ENCODE measurements at places on chromosomes 12 and 14. TPM values are rescaled to one million over a fixed set of nuclear protein-coding genes. Genes with fewer than 3 reads are reported as not detected.

GRCh38 chr12:76446090-76446489 lies 97.9 kb upstream of the BBS10 start:
- no peak for DNase-seq

GRCh38 chr12:54004841-54005530 lies 3.8 kb upstream of the HOXC8 start:
- DNase-seq, result no peak

GRCh38 chr12:3035815-3036702 lies 41.1 kb upstream of the TSPAN9 start:
- no peak for DNase-seq

DNA sequence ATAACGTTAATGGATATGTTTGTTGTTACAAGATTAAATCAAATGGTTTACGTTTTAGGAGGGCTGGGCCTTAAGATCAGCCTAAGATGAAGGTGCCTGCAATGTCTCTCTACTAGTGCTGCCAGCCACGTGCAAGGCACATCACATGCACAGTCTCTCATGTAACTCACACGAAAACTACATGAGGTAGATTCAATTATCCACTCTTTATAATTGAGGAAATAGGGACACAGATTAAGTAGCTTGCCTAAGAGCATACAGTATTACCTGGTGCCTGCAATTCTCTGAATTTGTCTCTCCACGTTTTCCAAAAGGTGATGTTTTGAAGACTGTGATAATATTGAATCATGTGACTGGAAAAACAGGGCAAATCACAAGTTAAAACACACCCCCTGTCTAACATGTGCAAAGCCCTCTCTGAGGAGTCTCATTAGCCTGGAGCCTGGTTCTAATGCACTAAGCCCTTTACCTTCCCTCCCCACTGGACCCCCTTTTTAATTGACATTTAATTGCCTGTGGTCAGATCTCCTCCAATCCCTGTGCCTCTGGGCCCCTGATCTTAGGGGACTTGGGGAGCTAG lies 14.6 kb upstream of the ATP2A2 start:
- no peak for DNase-seq

DNA sequence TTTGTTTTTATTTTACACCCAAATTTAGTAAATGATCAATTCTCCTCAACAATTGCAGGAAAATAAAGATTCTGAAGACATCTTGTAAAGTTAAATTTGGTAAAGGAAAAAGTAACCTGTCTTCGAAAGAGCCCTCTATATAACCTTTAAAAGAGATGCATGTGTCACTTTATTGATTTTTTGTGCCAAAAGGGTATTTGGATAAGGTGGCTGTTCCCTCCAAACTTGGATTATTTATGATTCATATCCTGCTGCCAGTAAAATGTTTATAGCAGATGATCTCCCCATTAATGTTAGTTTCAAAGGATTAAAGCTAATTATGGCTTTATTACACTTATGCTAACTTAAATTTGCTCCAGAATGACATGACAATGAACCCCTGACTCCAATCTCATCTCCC lies 98.8 kb downstream of the DUSP6 start:
- DNase-seq, result no peak

DNA sequence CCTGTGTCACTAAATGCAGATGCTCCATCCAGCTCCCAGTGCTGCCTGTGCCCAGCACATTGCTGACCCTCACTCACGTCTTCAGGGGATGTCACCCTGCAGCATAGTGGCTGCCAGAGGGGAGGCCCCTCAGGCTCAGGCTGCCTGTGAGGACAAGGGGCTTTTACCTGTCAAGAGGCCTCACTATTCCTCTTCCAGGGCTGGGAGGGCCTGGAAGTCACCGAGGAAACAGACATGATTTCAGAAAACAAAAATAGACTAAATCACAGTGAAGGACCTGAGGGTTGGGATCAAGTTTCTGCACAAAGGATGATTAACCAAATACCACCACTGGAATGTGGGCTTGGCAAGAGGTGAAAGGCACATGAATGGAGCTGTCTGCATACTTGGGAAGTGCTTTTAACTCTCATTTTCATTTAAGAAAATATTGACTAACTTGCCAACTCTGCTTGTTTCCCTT lies 1202.3 kb downstream of the BCL11B start:
- no peak for DNase-seq

- no peak for DNase-seq
These were observed 325.5 kb downstream of the TMEM121 start for GRCh38 chr14:105851716-105852377.

Gene KCNMB4
- 12.7 TPM for polyA plus RNA-seq

DNA sequence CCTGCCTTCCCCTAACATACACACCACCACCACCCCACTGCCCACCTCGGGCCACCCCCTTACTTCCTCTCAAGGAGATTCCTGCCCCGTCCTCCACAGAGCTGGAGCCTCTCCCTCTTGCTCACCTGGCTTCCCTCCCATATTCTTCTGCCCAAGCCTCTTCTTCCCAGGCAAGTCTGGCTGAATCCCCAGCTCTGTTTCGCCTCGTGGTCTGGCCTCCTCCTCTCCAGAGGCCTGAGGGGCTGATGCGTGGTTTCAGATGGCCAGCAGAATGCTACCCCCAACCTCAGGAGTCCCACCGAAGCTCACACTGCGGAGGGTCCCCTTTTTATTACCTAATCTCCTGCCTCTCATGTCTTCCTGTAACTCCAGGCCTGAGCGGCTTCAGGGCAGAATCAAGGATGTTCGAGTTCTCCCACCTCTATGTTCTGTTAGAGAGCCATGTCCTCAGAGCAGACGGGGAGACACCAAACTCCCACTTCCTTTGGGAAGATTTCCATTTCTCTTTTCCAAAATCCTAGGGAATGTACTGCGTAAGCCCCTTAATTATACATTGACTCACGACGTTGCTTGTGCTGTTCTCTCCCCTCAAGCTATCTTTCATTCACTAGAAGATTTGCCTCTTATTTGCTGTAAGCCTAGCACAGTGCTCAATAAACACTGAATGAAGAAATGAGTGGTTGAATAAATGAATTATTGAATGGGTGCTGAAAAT lies 33.9 kb upstream of the LTBP2 start:
- DNase-seq, result no peak

DNA sequence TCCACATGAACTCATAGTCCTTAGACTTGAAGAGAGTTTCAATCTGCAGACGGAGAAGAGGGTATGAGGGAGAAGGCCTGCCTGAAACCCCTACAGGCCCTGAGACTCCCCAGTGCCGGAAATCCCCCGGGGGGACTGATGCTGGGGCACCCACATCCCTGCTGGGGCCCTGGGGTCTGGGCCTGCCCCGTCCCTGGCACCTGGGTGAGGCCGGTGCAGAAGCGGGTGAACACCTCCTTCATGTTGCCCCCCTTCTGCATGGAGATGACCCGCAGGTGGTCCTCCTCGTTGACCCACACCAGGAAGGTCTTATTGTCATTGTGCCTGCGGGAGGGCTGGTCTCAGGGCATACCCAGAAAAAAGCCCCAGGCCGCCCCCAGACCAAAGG lies 2.4 kb downstream of the CKB start:
- no peak for DNase-seq

Gene KERA
- 38.1 TPM for polyA plus RNA-seq

DNA sequence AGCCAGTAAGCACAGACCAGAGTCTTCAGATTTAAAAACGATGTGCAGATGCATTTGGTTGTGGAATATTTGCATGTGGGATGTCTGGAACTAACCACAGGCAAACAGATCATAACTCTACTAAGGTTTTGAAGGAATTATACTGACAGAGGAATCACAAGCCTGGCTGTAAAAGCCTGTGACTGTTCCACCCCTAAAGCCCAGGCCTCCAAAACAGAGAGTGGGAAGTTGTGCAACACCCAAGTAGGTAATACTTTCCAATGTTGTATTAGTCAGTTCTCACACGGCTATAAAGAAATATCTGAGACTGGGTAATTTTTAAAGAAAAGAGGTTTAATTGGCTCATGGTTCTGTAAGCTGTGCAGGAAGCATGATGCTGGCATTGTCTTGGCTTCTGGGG lies 68.1 kb upstream of the DCD start:
- no peak for DNase-seq

GRCh38 chr14:91311284-91311662 lies 66.8 kb upstream of the GPR68 start:
- no peak for DNase-seq

Gene EIF2S3B
- polyA plus RNA-seq, result 3.1 TPM

Gene ANKS1B
- polyA plus RNA-seq, result 2.3 TPM

- DNase-seq, result no peak
These were observed 92.7 kb downstream of the NCOR2 start for GRCh38 chr12:124474709-124475108.

- no peak for DNase-seq
These were observed 12.3 kb upstream of the CLECL1 start for GRCh38 chr12:9745199-9745598.

DNA sequence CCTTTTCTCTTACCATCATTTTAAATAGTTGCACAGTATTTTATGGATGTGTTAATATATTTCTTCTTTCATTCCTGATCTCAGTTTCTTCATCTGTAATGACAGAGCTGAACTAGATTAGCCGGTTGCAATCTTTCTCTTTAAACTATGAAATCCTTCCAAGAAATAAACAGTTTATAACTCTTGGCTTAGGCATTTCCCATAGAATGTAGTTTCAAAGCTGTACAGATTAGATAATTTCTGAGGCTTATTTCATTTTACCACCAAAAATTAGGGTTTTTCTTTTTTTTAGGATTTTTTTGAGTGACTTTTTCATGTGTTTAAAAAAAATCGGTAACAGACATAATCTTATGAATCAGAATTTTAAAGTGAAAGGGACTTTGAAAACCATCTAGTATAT lies 144.0 kb downstream of the RAD51B start:
- DNase-seq, result no peak

Gene SMCO2
- polyA plus RNA-seq, result not detected

DNA sequence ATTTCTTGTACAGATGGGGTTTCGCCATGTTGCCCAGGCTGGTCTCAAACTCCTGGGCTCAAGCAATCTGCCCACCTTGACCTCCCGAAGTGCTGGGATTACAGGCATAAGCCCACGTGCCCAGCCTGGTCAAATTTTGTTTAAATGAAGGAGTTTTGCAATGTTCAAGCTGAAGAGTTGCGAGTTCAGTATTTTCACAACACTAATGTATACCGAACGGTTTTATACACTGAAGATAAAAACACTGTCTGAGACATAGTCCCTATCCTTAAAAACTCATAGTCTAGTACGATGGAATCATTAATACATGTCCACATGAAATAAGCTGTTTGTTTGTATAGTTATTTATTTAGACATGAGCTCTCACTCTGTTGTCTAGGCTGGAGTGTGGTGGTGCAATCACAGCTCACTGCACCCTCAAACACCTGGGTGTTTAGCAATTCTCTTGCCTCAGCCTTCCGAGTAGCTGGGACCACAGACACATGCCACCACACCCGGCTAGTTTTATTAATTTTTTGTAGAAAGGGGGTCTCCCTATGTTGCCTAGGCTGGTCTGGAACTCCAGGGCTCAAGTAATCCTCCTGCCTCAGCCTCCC lies 15.4 kb downstream of the TRAPPC6B start:
- DNase-seq, result no peak

DNA sequence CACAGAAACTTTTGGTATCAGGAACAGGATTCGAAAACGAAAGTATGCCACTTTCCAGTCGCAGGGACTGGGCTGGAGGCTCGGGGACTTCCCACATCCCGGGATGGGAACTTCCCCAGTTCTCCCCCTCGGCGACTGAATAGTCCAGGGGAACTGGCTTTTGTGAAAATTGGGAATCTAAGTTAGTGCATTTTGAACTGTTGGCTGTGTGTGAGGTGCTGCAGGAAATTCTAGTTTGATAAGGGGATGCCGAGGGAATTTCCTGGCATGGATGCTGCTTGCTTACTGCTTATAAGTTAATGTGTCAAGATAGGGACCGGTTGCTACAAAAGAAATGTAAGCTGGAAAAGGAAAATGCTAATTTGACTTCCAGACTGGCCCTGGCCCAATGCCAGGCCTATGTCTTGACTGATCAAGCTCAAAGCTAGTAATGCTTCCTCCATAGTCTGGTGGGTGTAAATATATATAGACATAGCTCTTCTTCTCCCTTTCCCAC lies 73.4 kb upstream of the EIF5 start:
- DNase-seq, result no peak

DNA sequence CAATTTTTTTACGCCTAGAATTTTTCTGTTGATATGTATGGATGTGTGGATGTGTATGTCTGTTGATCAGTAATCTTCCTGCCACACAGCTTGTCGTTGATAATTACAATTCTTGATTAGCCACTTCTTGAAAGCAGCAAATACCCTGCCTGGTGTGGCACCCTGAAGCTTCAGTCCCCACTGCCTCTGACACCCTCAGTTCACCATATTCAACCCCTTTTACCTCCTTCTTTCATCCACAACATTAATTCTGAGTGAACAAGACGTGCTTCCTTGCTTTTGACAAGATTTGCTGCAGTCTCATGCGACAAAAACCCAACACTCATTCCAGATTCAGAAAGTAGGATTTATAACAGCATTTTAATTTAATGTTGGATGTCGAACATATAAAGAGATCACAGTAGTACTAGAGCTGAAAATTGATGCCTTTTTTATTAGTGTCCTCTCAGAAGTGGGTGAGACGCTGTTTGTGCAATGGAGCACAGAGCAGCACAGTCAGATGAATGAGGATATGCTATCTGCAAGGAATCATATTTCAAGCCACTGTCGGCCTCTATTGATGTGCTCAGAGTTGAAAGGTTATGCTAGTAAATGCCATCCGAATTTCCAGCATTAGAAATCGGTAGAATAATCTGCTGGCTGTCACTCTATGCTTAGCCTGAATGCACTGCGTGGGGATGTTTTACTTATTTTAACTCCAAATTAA lies 383.7 kb downstream of the EGLN3 start:
- no peak for DNase-seq
